Neural crest cell (in vitro differentiated cells): ENCODE measurements at places on chromosomes 5 and 9. TPM values are rescaled to one million over a fixed set of nuclear protein-coding genes. Genes with fewer than 3 reads are reported as not detected.

The MLANA gene
- total RNA-seq = not detected in 2 replicates

The GRXCR2 gene
- total RNA-seq = not detected in 2 replicates

The PCDHB3 gene
- total RNA-seq = 5.4 and 5.7 TPM in 2 replicates

The TPRN gene
- 22.0 and 25.1 TPM in 2 replicates for total RNA-seq

The MROH2B gene
- not detected in 2 replicates for total RNA-seq
